IMR-90 (cell line): ENCODE measurements at places on chromosomes 13 and 19. TPM values are rescaled to one million over a fixed set of nuclear protein-coding genes. Genes with fewer than 3 reads are reported as not detected.

GRCh38 chr13:111599791-111600190 lies 279.3 kb downstream of the TEX29 start:
- no peak for DNase-seq

DNA sequence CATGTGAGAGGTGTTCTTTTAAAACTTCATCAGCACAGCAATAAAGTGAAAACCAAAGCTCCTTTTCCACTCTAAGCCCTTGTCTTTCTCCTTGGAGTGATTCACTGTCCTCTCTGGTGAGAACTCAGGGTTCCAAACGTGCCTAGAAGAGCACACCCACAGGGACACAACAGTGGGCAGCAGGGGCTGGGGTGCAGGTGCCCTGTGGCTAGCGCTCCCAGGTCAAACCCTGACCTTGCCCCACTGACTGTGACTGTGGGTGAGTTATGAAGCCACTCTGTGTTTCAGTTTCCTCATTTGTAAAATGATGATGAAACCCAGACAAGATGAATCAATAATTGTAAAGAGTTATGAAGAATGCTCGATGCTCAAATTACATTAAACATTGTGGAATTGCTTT lies 37.6 kb upstream of the IGFL1 start:
- no peak for DNase-seq

DNA sequence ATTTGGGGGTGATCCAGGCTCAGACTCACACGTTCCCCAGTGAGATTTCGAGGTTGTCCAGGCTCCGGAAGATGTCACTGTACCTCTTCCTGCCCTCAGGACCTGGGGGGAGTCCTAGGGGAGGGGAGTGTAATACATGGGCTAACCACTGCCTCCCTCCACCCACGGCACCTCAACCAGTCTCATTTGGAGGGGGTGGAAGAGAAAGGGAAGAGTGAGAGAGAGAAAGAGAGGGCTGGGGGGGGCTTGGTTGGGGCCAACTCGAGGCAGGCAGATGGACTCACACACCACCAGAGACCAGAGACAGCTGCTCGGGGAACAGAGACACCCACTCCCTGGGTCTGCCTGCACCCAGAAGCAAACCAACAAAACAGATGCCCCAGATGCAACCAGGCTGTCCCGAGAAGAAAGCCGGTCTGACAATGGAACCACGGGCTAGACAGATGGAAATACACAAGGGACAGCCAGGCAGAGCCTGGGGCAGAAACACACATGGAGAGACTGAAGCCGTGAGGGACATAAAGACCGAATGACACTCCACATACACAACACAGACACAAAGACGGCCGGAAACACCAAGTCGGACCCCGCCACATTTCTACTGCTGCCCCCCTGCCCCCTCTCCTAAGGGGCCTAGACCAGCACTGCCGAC lies 825 bp downstream of the GMIP start:
- no peak for DNase-seq

Gene ZSCAN22
- 1.9 and 2.5 TPM in 2 replicates for total RNA-seq

Gene FFAR1
- total RNA-seq, result not detected in 2 replicates

Gene CLDND2
- total RNA-seq, result not detected in 2 replicates

DNA sequence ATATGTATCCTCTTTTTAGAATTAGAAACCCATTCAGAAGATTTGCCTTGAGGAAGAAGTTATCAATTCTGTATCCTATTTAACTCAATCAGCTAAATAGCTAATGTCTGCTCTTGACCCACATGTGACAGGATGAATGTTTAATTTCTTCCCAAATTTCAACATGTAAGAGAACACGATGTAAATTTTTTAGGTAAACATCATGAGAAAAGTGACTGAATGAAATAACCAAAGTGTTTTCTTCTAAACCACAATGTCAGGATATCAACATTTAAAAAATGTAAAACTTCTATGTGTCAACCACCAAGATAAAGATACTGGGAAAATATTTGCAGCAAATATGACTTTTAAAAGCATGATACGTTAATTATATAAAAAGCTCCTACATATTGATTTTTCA lies 302.4 kb downstream of the DCT start:
- DNase-seq, result no peak
